Uterus (tissue), 4 donors: ENCODE measurements at places on chromosomes 2 and 18.

DNA sequence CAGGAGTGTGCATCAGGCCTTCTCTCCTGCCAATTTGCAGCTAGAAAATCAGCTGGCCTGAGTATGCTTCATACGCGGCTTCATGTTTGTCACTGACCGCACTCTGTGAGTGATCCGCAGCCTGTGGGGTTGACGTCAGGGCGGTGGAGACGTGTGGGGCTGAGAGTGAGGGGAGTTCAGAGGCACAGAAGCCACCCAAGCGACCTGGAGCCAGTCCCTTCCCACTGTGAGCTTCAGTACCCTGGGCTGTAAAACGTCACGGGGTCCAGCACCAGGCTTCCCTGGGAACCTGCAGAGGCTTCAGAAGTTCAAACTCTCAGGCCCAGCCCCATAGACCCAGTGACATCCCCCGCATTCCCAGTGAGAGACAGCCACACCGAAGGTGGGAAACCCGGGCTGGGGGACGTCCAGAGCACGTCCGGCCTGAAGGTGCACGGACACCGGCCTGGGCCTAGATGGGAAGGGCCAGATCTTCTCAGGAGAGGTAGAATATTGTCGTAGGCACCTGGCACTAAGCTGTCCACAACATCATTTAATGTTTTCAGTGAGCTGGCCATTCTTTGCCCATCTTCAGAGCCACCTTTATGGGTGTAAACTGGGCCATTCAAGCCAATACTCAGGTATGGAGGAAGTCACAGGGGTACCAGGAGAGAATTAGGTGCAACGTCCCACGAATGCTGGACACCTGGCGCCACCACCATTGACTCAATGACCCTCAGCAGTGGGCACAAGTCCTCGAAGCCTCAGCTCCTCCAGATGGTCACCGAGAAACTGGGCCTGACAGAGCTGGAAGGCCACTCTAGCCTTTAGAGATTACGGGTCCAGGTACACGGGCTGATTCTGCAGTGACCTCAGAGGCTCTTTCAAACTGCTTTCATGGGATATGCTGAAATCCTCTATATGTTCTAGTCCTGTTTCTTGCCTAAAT, 235.6 kb upstream of the MYT1L start:
- DNase-seq, result no peak

- no peak for DNase-seq
Observed at GRCh38 chr2:207142461-207142860, 23.3 kb downstream of the KLF7 start.

GRCh38 chr2:216904974-216905373, 45.1 kb upstream of the TNP1 start:
- no peak for DNase-seq

DNA sequence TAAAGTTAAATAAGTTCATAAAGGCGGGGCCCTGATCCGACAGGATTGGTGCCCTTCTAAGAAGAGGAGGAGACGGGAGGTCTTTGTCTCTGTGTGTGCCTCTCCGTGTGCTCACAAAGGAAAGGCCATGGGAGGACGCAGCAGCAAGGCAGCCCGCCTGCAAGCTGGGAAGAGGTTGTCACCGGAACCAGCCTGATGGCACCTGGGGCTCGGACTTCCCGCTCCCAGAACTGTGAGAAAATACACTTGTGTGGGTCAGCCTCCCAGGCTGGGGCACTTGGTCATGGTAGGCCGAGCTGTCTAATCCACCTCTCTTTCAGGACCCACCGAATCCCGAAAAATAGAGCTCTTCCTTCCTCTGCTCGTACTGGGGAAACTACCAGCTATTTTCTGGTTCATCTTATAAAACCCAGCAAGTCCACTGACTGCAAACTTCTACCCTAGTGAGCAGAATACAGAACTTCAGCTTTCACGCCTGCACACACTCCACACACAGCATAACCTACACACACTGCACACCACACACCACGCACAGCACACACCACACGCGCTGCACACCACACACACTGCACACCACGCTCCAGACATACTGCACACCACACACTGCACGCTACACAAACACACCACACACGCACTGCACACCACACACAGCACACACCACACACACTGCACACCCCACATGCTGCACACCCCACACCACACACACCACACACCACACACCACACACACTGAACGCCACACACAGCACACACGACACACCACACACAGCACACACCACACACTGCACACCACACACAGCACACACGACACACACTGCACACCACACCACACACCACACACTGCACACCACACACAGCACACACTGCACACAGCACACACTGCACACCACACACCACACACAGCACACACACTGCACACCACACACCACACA, 58.1 kb downstream of the ASB1 start:
- no peak for DNase-seq

DNA sequence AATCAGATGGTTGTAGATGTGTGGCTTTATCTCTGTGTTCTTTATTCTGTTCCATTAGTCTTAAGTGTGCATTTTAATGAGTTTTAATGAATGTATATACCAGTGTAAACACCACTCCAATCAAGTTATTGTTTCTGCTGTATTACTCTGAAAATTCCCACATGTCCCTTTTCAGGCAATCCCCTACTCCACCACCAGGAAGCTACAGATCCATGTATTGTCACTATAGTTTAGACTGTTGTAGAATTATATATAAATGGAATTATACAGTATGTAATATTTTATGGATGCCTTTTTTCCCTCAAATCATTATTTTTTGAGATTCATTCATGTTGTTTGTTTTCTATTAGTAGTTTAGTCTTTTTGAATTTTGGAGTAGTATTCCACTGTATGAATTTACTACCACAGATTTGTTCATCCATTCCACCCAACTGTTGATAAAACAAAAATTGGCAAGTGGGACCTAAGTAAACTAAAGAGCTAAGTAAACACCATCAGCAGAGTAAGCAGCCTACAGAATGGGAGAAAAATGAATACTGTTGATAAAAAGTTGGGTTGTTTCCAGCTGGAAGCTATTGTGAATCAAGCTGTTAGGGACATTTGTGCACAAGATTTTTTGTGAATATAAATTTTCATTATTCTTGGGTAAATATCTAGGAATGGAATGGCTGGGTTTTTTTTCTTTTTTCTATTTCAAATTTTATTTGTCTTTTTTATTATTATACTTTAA, 262.0 kb downstream of the CAMKMT start:
- DNase-seq, result no peak

- no peak for DNase-seq
Observed at GRCh38 chr2:100786297-100786658, 33.7 kb upstream of the NPAS2 start.

DNA sequence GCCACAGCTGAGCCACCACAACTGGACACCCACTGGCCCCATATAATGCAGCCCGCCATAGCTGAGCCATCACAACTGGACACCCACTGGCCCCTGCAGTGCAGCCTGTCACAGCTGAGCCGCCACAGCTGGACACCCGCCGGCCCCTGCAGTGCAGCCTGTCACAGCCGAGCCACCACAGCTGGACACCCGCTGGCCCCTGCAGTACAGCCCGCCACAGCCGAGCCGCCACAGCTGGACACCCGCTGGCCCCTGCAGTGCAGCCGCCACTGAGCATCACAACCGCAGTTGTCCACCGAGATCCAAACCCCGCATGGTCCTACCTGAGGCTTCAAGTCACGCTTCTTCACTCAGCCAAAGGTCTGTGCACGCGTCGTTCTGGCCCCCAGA, 134.2 kb downstream of the PXDN start:
- no peak for DNase-seq

DNA sequence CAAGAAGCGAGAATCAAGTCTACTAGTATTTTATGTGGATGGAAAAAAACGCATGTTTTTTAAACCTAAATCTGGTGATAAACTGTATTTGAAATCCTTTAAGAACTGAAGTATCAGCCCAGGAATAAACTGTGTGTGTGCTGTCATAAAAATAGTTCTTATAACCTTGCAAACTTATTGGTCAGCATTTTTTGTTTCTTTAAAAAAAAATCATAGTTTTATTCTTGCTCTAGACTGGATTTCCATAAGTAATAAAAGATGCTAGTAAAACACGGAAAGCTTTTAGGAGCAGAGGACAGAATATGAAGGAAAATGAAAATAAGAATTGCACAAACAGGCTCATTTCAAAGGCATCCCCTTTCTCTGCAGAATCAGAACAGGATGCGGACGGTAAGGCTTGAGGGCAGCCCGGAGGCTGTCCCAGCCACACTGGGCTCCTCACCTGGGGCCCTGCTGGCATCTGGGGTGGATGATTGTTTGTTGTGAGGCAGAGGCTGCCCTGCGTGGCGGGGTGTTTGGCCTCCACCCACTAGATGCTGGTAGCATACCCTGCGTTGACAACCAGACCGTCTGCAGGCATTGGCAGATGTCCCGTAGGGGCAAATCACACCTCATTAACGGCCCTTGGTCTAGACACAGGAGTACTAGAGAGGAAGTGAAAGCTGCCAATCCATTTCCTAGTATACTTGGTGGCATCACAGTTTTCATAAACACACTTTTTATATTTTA, 52.5 kb downstream of the MBP start:
- no peak for DNase-seq

DNA sequence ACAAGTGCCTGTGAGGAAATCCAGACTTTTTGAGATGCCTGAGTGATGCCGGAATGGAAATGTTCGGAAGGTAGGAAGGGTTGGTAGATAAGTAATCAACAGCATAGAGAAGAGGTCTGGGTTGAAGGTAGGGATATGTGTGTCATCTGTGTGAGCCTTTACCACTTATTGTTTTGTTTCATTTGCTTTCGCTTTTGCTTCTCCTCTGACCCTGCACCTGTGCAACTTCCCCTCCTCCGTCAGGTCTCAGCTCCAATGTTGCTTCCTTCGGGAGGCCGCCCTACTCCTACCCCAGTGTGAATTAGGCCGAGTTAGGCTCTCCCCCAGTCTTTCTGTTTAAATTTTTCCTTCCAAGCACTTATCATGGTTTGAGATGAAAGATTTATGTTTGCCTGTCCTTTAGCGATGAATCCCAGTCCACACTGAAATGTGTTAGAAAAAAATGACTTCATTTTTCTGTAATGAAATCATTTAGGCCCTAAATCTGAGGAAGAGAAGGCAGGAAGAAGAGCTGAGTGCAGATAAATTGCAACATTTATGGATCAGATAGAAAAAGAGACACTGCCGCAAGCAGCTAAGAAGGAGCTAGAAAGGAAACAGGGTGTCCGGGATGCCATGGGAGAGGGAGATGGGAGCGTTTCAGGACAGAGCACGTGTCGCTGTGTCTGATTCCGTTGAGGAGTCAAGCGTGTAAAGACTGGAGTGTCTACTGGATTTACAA, 139.6 kb upstream of the PELI1 start:
- DNase-seq, result peak; percentile 60

GRCh38 chr2:207282916-207283315, 117.2 kb upstream of the KLF7 start:
- DNase-seq, result no peak

- no peak for DNase-seq
Observed at GRCh38 chr2:216373896-216374295, 1.6 kb upstream of the MARCHF4 start.

DNA sequence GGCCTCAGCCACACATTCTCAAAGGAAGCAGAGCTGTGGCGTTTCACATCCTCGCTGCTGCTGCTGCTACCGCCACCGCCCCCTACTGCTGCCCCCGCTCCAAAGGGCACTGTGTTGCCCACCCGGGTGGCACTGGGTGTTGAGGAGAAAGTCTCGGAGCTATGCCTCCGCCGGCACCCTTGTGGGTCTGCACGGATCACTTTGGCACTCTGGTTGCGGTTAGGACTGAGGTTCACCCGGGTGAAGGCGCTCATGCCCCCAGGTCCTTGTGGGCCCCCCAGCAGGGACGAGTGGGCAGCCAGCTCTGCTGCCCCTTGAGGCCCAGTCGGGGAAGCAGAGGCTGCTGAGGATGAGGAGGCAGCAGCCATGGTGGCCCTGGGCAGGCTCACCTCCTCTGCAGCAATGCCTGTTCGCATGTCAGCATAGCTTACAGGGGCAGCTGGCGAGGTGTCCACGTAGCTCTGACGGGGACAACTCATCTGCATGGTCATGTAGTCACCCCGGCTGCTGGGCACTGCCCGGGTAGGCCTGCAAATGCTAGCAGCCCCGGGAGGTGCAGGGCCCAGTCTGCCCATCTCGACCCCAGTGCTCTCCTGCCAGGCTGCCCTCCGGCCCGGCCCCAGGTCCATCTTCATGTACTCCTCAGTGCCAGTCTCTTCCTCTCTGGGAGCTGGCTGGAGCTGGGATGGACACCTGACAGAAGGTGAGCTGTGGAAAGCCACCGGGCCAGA, 4.2 kb downstream of the IRS1 start:
- DNase-seq, result peak; percentile 29

GRCh38 chr18:74840492-74841167, 243.0 kb downstream of the ZNF407 start:
- no peak for DNase-seq

GRCh38 chr2:113209011-113209645, 35.4 kb downstream of the PSD4 start:
- no peak for DNase-seq

GRCh38 chr2:42132191-42132965, 36.8 kb upstream of the EML4 start:
- DNase-seq, result no peak
